ENCODE measurements at places on chromosomes 2 and 18. TPM values are rescaled to one million over a fixed set of nuclear protein-coding genes. Genes with fewer than 3 reads are reported as not detected.
A peak's percentile ranks its signal among the peaks of the same experiment; 100 is the strongest.

DNA sequence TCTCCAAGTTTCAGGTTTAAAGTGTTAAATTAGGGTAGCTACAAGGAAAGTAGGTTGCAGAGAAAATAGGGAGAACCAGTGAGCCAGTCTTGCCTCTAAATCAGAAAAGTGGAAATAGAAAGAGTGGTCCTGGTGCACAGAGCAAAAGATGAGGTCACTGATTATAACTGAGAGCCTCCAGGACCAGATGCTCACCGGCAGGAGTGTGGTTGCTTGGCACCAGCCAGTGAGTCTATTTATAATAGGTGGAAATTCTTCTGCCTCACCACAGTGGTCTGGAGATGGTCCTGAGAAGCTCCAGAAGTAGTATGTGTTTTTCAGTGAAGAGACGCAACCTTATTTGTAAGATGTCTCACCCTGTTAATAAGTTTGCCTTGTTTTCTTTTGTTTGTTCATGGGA, 373.9 kb upstream of the KCNJ3 start:
- no peak for DNase-seq

DNA sequence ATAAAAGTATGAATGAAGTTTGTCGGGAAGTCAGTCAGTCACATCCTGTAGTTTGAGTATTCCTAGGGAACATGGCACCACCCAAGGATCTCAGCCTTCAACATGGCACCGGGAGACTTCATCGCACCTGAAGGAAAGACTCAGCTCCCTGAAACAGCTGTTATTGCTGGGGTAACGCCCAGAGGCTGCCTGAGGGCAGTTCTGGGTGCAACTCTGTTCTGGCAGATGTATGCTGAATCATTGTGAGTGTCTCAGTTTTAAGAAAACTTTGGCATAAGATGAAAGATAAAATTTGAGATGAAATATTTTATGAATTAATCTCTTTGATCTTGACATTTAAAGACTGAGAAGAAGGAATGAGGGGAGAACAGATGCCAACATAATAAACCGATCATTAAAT, 49.9 kb upstream of the SERPINB2 start:
- DNase-seq = no peak

DNA sequence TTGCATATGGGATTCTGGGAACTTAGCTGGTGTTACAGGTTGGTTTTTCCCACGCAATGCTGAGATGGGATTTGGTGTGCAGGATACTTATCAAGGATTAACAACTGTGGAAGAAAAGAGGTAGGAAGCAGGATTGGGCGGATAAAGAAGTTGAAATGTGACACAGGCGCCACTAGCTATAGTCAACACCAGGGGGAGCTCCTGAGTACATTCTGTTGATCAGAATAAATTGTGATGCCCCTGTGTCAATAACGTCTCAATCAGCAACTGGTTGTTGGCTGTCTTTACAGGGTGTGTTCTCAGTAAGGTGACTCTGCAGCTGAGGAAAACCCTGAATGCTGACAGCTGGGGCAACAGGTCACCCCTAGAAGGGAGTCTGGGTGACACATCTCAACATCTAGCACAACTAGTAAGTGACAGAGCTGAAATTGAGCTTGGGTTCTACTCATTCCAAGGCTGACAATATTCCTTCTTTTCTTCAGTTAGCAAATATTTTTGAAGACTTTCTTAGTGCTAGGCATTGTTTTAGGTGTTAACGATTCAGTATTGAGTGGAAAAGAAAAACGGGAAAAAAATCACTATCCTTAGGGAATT, 143.0 kb downstream of the ARL6IP6 start:
- peak; percentile 12 for DNase-seq

GALNT5 gene
- total RNA-seq = 73.6 TPM

GNLY gene
- total RNA-seq = not detected
